ENCODE measurements at places on chromosomes 13 and 19.

DNA sequence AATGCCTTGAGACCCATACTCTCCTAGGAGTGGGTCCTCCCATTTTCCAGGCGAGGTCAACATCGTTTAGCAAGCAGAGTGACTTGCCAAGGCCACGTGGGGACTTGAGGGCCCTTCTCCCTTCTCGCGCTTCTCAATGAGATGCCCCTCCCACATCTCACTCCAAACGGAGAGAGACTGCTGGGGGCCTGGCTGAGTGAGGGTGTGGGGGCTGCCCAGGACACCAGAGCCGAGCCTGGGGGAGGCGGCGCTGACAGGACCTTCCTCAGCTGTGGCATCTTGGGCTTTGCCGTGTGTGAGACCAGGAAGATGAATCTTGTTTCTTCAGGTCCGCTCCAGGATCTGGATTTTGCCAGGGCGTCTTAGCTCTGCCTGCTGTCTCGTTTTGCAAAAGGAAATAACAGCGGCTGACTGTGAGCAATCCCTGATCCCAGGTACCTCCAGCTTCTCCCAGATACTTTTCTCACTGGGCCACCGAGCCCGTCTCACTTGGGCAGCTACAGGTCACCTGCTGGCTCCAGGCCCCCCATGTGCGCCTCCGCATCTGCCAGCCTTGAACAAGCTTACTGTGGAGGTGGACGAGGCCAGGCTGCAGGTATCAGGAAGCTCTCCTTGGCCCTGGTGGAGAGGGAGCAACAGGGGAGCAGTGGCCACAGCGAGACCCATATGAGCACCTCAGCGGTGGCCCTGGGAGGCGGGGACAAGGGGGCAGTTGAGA, 6.0 kb downstream of the COX6B2 start:
- no peak for DNase-seq

DNA sequence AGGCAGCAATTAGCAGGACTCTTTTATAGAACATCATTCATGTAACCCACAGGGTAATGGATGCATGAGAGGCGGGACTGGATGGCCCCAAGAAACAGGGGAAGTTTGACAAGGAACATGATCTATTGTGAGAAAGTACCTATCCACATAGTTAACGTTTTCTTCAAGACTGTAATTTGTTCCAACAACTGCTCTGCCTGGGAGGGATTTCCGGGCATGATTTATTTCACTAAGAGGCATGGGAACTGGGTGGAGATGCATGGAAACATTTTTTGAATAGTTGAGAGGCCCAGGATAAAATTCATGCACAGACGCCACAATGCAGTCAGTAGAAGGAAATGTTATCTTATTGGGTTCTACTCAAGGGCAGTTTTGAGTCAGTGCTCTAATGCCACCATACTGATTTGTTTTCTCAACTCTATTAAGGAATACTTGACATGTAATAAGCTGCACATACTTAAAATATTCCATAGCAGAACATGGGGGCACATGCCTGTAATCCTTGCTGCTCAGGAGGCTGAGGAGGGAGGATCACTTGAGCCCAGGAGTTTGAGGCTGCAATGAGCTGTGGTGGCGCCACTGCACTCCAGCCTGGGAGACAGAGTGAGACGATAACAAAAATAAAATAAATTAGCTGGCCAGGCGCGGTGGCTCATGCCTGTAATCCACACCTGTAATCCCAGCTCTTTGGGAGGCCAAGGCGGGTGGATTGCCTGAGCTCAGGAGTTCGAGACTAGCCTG, 9.9 kb upstream of the ATG4D start:
- DNase-seq, result no peak

GRCh38 chr13:51759240-51759639, 44.7 kb downstream of the DHRS12 start:
- no peak for DNase-seq

DNA sequence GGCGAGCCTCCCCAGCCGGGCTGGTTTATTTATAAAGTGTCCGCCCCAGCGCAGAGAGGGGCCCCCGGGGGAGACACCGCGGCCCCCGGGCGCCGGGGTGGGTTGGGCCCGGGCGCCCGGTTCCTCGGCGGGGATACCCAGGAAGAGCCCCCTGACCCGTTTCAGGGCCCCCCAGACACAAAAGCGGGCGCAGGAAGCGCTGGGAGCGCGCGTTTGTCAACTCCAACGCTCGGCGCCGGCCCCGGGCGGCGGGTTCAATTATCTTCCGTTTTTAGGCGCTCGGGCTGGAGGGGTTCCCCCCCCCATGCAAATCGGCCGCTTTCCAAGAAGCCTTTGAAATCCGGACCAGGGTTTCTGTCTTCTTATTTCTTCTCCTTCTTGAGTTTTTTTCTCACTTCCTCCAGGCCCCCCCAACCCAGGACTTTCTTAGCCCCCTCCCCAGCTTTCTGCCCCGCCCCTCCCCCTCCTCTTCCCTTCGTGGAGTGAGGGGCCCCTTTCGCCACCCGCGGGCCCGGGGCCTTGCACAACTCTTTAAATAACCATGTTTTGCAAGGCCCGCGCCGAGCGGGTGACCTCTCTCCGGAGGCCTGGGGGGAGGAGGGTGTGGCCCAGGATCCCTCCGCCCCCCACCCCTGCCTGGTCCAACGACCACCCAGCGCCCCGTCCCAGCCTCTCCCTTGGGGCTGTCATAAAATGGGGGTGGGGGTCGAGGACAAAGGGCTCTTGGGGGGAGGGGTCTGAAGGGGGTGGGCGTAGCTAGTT, 935 bp downstream of the ARID3A start:
- DNase-seq, result peak; percentile 91

GRCh38 chr19:10740798-10741197, 22.9 kb downstream of the DNM2 start:
- DNase-seq, result no peak

- DNase-seq, result no peak
These were observed 75.8 kb upstream of the MAB21L1 start for GRCh38 chr13:35552172-35552844.

GRCh38 chr19:11482384-11483050, 1.7 kb upstream of the ELAVL3 start:
- DNase-seq, result peak; percentile 94

DNA sequence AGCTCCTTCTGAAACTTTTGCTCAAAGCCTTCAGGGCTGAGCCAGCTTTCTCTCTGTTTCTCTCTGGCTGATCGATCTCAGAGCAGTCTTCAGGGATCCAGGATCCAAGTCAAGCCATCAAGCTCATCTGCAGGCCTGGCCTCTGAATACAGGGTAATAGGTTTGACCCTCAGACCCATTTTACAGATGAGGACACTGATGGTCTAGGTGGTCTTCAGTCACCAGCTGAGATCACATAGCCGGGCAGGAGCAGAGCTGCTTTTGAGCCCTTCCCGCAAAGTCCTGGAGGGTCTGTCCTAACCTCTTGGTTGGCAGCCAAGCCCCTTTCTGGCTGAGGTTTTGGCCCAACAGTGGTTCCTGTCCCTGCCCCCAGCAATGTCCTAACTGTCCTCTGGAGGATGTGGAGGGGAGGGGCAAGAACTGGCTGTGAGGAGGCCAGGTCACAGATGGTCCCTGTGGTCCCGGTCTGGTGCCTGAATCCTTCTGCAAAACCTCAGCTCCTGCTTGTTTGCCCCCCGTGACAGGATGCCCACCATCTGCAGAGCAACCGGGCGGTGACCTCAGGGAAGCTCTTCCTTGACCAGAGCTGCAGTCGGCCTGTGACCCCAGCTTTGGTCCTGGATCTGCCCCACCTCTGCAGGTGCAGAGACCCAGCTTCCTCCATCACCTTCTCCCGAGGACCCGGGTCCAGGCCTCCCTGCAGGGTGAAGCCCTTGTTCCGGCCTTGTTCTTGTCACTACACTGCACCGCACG, 5.8 kb upstream of the PEAK3 start:
- DNase-seq, result no peak

- DNase-seq, result no peak
These were observed 431.7 kb downstream of the EFNB2 start for GRCh38 chr13:106103779-106104178.

- DNase-seq, result no peak
These were observed 1793.8 kb upstream of the PCDH20 start for GRCh38 chr13:63209330-63210017.

GRCh38 chr19:8017808-8018207, 12.4 kb upstream of the ELAVL1 start:
- peak; percentile 64 for DNase-seq

GRCh38 chr13:102536695-102537485, 59.9 kb upstream of the TPP2 start:
- DNase-seq, result no peak

DNA sequence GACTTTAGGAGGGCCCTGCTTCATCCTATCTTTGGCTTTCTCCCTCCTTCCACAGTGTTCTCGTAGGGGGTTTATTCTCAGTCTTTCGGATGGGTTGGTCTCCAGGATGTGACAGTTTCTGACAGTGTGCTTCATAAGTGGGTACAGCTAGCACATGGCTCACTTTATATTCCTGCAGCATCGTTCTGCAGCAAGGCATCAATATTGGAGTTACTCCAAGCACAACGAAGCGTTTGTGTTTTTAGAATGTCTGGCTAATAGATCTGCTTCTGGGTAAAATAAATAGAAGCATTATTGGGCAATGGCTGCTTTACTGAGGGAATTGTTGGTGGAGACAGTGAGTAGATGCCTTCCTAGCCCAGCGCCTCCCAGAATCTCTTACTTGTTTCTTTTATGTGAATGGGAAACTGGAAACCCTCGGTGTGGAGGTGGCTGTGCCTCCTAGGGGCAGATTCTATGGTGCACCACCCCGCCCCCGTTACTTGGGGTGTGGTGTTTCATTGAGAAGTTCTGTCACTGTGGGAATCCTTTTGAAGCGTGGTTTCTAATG, 2.0 kb downstream of the FARP1 start:
- DNase-seq, result no peak

GRCh38 chr13:44938854-44939253, 50.4 kb downstream of the NUFIP1 start:
- DNase-seq, result no peak

- no peak for DNase-seq
These were observed 4.7 kb downstream of the C19orf38 start for GRCh38 chr19:10852941-10853340.

- DNase-seq, result no peak
These were observed 13.2 kb upstream of the ZNF254 start for GRCh38 chr19:24073807-24074206.

DNA sequence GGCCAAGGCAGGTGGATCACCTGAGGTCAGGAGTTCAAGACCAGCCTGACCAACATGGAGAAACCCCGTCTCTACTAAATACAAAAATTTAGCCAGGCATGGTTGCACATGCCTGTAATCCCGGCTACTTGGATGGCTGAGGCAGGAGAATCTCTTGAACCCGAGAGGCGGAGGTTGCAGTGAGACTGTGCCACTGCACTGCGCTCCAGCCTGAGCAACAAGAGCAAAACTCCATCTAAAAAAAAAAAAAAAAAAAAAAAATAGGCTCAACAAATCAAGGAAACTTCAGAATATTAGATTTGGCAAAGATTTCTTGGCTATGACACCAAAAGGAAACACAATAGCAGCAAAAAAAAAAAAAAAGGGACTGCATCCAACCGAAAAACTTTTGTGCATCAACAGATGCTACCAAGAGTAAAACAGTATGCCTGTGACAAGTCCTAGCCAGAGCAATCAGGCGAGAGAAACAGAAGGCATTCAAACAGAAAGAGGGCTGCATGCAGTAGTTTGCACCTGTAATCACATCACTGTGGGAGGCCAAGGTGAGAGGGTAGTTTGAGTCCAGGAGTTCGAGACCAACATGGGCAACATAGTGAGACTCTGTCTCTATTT, 23.8 kb downstream of the ZNF160 start:
- no peak for DNase-seq

GRCh38 chr19:41218615-41219507, at the start of gene AXL:
TSS of gene AXL (plus strand) at chr19:41219223. CDS start at chr19:41219393, 170 bp downstream.
- no peak for DNase-seq

- DNase-seq, result peak; percentile 29
These were observed 1.8 kb upstream of the CD37 start for GRCh38 chr19:49333418-49333805.

GRCh38 chr13:104740641-104741222, 1674.5 kb upstream of the SLC10A2 start:
- DNase-seq, result no peak

DNA sequence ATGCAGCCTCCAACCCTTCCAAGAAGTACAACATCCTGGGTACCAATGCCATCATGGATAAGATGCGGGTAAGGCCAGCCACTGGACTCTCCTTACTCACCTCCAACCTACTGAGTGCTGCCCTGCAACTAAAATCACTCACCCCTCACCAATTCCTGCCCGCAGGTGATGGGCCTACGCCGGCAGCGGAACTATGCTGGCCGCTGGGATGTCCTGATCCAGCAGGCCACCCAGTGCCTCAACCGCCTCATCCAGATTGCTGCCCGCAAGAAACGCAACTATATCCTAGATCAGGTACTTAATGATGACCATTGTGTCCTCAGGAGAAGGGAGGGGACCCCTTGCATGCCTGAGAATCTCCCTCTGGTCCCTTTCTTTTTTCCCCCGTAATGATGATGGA, 15.6 kb upstream of the CCDC97 start:
- DNase-seq, result no peak

All from activated CD8-positive, alpha-beta T cell treated with anti-CD3 and anti-CD28 coated beads for 36 hours (primary cell).